ENCODE measurements at places on chromosomes 6 and 20.

GRCh38 chr6:169858293-169858934 is 107.0 kb downstream of the ERMARD start:
- no peak for DNase-seq

- DNase-seq = no peak
Observed at GRCh38 chr6:33195304-33196165, 3.3 kb upstream of the COL11A2 start.

DNA sequence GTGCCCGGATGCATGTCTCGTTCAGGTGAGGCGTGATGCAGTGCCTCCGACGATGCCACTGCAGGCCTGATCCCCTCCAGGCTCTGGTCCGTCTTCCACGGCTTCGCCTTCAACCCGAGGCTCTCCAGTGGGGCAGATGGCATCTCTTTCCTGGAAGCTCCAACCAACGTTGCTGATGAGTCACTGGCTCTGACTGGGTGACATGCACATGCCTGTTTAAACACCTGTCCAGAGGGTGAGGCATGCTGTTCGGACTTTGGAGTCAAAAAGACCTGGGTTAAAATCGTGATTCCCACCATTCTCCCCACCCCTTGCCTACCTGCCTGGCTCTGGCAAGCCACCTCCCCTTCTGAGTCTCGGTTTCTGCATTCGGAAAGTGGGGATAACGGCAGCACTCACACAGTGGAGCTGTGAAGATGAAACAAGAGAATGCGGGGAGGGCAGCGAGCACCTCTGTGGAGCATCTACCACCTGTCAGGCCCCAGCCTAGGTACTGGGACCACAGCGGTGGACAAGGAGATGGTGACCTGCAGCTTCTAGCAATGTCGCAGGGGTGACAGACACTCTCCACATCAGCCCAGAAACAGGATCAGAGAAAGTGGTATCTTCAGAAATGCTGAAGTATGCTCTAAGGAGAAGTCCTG is 8.5 kb upstream of the EDN3 start:
- no peak for DNase-seq

- no peak for DNase-seq
Observed at GRCh38 chr20:51484141-51484815, 58.2 kb downstream of the NFATC2 start.

GRCh38 chr6:117545161-117545595 is 57.1 kb downstream of the GOPC start:
- no peak for DNase-seq

DNA sequence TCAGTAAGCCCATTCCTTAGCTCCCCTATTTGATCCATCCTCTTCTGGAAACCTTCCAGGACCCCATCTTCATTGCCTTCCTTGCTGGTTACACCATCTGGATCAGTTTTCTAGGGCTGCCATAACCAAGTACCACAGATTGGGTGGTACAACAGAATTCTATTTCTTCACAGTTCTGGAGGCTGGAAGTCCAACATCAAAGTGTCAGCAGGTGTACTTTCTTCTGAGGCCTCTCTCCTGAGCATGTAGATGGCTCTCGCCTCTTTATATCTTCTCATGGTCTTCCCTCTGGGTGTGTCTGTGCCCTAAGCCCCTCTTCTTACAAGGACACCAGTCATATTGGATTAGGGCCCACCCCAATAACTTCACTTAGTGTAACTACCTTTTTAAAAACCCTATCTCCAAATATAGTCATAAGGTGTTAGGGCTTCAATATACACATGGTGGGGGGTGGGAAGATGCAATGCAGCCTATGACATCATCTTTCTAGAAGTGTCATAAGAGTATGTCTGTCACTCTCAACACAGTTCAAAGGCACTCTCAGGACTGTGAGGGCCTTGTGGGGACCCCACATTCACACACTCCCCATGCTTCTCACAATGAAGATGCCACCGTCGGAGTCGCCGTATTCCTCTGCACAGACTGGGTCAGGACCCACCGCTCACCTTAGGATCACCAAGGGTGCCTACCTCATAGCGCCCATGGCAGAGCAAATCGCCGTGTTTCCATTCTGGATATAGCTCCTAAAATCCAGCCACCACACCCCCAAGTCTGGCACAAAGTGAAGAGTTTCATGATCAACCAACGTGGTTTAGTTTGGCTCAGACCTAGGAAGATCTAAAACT is 12.2 kb upstream of the PRND start:
- DNase-seq = no peak

GRCh38 chr20:37932919-37933318 is 30.0 kb downstream of the VSTM2L start:
- no peak for DNase-seq

GRCh38 chr6:53581173-53581773 is 36.4 kb upstream of the GCLC start:
- DNase-seq = no peak
